Stimulated activated CD4-positive, alpha-beta T cell treated with anti-CD3 and anti-CD28 coated beads, Interleukin-15, amount 100 ng/mL, for 1 hour (primary cell): ENCODE measurements at places on chromosomes 16 and 17.

GRCh38 chr16:14487579-14487978 lies 142.5 kb downstream of the PARN start:
- DNase-seq: no peak

- DNase-seq: no peak
Measured at GRCh38 chr16:20307240-20307671, 20.1 kb downstream of the GP2 start.

DNA sequence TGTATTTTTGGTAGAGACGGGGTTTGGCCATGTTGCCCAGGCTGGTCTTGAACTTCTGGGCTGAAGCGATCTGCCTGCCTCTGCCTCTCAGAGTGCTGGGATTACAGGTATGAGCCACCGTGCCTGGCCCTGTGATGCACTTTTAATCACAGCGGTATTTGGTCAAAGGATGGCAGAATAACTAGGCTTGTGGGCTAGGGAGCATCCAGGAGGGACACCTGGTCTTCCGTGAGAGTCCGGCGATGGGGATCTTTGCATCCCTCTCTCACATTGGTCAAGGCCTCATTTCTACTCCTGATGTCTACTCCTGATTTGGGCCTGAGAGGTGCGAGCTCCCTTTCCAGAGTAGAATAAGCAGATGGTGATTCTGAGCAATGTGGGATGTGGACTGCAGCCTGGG lies 257.9 kb upstream of the CACNG5 start:
- DNase-seq: no peak

- no peak for DNase-seq
Measured at GRCh38 chr17:16444258-16444886, 29.0 kb downstream of the TRPV2 start.

- DNase-seq: no peak
Measured at GRCh38 chr16:89040391-89040790, 53.3 kb upstream of the ACSF3 start.

DNA sequence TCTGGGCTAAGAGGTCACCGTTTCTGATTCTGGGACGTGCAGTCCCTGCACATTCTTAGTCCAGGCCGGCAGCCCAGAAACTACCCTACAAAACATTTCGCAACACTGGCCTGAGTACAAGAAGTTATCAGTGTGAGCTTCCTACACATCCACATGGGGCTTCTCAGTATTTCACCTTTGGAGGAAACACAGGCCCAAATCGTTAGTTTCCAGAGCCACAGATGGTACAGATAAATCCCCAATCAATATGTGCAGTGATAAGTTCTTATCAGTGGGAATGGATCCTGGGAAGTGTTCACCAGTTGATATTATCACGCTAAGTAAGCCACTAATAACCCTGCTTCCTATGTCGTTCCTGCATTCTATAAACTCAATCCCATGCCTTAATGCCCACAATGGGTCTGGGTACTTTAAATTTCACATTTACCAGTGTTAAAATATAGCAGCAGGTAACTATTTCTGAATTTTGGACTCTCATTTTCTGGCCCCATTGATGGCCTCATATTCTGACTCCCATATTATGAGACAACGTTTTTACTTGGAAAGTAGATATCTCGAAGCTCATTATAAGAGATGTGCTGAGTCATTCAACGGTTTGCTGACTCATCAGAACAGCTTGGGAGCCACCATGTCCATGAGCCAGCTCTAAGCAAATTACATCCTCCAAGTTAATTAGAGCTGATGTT lies 370.2 kb upstream of the MAF start:
- DNase-seq: no peak
